Activated T-cell treated with anti-CD3 and anti-CD28 coated beads, Interleukin-2, amount 50 U/mL, for 1 hour (primary cell): ENCODE measurements at places on chromosomes 4 and X.

DNA sequence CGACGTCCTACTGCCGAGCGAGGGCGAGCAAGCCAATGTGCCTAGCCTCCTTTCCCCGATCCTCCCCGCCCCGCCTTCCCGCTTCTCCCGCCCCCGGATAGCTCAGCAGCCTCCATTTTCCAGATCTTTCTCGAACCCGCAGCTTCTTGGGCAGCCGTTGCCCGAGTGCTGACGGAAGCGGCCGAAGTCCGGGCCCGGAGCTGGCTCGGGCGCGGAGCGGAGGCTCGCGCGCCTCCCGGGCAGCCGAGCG lies 172 bp upstream of the HSPA4L start:
- DNase-seq = no peak

GRCh38 chr4:2818351-2818939 lies 25.2 kb upstream of the ADD1 start:
- DNase-seq = no peak

- no peak for DNase-seq
Observed at GRCh38 chr4:75034523-75034922, 101.6 kb downstream of the PARM1 start.

DNA sequence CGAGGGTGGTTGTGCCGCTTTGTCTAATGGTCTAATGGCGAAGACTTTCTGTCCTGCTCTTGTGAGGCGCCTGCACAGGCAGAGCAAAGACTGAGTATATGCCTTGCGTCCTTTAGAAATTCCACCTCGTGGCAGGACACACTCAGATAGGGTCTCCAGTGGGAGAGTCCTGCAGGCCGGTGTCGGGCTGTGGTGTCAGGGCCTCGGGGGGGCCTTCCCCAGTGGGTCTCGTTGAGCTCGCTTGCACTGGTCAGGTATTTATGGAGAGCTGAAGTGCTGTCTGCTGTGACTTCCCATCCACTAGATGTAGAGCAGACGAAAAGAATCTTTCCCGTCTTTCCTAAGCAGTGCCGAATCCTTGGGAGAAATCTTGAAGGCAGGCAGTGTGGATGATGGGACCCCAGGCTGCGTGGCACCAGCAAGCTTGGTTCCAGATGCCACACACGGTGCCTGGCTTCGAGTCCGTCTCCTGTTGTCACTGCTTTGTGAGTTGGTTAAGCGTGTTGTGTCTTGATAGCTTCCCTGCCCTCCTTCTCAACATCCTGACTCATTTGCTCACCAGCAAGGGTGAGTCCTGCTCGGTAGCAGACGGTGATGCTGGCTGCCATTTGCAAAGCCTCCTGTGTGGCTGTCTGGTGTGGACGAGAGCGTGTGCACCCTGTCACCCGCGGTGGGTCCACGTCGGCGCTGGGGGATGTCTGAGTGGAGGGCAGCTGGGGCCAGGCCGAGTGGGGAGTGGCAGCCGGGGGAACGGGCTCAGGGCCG lies 20.5 kb downstream of the MAEA start:
- DNase-seq = no peak

DNA sequence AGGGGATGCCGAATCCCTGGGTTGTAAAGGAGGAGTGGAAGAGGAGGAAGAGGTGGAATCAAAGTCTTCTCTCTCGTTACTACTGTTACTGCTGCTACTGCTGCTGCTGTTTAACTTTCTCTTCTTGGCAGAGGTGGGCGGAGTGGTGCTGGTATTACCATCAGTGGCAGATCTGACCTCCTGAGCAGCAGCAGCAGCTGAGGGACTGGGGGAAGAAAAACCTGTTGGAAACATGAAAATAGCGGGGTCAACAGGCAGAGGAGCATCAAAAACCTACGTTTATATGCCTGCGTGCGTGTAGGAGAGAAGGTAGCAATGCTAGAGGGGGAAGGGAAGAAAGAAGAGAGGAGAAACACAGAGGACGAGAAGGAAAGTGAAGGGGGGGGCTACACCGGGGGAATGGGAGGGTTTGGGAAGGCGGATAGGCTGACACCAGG lies 339 bp downstream of the CUL4B start:
- peak; percentile 45 for DNase-seq

- no peak for DNase-seq
Observed at GRCh38 chr4:141497627-141498026, 138.8 kb upstream of the IL15 start.

DNA sequence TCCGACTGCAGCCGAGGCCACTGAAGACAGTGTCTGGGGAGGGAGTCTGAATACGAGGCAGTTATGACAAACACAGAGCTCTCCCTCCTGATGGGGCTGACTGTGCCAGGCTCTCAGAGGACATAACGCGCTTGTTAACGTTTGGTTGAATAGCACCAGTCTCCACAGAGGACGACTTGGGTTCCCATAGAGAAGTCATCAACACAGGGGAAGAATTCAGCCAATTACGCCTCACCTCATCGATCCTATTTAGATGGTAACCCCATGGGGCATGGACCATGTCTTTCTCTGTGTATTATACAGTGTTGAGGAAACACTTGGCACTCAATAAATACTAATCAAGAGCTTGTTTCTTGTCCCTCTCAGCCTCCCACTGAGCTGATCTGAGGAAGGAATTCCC lies 642.6 kb upstream of the LCORL start:
- DNase-seq = no peak

- DNase-seq = no peak
Observed at GRCh38 chrX:71565474-71566041, 12.7 kb upstream of the GCNA start.

DNA sequence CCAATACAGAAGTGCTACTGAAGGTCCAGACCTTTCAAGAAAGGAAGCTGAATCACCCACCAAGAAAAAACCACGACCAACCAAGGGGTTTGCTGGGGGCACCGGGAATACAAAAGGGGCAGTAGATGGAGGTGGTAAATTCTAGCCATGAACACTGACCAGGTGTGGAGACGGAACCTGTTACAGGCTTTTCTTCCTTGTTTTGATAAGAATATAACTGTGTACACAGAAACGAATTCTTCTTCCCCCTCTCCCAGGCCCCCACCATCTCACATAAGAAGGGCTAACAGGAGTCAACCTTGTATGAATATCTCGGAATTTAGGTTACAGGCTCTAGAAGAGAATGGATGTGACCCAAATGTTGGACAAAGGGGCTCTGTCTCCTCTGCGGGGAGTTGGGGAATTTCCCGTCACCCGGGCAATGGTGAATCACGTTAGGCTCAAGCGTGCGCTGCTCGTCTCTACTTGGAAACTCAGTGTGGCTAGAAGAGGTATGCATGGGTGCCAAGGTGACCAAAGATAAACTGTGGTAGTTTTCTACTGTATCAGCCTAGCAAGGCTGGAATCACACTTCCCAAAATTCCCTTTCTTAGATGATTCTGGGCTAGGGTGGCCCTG lies 87.0 kb downstream of the AFAP1 start:
- no peak for DNase-seq

DNA sequence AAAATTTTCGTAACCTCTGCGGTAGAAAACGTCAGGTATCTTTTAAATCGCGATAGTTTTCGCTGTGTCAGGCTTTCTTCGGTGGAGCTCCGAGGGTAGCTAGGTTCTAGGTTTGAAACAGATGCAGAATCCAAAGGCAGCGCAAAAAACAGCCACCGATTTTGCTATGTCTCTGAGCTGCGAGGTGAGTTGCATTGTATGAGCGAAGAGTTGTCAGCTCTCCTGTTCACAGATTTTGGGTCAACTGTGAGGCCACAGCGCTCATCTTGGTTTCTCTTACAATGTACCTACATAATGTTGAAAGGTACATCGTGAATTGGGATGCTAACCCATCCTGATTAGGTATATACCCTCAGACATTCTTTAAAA lies 486 bp downstream of the CLCN3 start:
- peak; percentile 36 for DNase-seq

GRCh38 chrX:38018766-38019425 lies 12.5 kb downstream of the SYTL5 start:
- DNase-seq = no peak

- DNase-seq = no peak
Observed at GRCh38 chr4:59925290-59925689, 1274.8 kb upstream of the ADGRL3 start.

- DNase-seq = no peak
Observed at GRCh38 chr4:172850838-172851237, 317.8 kb upstream of the GALNT7 start.

DNA sequence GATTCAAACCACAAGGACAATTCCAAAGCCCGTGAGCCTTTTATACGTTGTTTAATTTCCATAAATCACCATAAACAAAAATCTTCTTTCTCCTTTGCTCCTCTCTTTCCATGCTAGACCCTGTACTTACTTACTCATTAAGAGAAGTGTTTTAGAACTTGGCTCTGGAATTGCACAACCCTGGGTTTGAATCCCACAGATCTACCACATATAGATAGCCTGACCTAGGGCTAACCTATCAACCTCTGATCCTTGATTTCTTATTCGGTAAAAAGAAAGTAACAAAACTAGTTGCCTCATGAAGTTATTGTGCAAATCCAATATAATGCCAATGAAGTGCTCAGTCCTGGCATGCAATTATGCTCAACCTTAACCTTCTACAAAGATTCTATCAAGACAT lies 68.8 kb downstream of the ZAR1 start:
- DNase-seq = no peak

DNA sequence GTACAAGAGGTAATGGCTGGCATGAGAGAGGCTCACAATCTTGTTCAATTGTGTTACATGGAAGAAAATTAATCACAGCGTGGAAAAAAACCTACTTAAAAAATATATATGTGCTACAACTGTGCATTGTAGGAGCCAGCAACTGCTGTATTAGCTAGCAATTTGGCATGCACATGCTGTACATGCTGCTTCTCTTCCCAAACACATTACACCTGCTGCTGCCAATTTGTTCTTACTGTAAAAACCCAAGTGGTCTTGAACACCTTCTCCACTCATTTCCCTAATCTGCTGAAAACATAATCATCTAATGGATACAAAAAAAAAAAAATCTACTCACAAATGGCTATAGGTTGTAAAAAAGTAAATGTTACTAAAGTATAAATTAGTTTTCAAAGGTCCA lies 264.2 kb downstream of the INPP4B start:
- DNase-seq = no peak

DNA sequence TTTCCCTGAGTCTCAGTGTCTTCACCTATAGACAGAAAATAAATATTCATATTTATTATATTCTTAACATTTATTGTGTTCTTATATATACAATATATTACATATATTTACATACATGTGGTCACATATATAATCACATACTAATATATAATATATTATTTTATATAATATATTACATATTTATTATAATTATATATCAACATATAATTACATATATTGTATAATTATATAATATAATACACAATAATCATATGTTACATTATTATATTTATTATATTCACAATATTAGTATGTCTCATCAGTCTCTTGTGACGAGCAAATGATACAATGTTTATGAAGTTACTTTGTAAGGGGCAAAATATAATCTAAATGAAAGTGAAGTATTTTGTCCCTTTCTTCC lies 87.7 kb downstream of the KDR start:
- DNase-seq = no peak

DNA sequence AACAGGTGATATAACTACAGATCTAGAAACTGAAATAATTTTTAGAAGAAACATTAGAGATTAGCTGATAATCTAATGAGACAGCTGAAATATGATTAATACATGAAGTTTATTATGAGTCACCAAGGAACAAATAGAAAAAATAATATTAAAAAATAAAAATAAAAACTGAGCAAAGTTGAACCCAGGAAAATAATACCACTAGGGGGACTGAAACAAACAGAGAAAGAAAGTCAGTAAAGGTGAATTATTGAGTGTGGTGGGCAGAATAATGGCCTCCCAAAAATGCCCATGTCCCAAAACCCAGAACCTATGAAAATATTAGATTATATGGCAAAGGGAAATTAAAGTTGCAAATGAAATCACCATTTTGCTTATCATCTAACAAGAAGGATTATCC lies 820.7 kb upstream of the INTU start:
- no peak for DNase-seq

- no peak for DNase-seq
Observed at GRCh38 chr4:41396869-41397268, 140.1 kb downstream of the UCHL1 start.

GRCh38 chr4:115234405-115235093 lies 121.1 kb upstream of the NDST4 start:
- DNase-seq = no peak

GRCh38 chr4:179447308-179447707 lies 2005.1 kb upstream of the AGA start:
- no peak for DNase-seq

- DNase-seq = no peak
Observed at GRCh38 chr4:10677796-10678497, 6.6 kb downstream of the CLNK start.

DNA sequence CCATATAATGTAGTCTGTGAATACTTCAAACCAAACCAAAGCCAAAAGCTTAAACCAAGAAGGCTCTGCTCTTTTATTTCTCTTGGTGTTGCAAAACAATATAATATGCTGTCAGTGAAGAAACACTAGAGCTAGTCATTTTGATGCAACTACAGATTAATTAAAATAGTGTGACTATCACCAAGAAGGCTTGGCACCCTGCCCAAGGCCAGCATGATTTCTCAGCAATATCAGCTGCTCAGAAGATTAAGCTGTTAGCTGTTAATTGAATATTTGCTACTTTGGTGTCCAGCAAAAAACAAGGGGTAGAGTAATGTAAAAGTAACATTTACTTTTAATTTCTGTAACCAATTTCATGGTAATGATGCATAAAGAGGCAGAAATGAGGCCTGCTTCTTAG lies 104.9 kb upstream of the PRPS2 start:
- DNase-seq = no peak

- no peak for DNase-seq
Observed at GRCh38 chr4:114085611-114086345, 106.3 kb upstream of the ARSJ start.

DNA sequence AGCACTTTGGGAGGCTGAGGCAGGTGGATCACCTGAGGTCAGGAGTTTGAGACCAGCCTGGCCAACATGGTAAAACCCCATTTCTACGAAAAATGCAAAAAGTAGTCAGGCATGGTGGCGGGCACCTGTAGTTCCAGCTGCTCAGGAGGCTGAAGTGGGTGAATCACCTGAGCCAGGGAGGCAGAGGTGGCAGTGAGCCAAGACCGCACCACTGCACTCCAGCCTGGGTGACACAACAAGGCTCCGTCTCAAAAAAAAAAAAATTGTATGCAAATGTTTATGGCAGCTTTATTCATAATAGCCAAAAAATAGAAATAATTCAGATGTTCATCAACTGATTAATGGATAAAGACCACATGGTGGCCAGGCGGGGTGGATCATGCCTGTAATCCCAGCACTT lies 9.8 kb upstream of the NOCT start:
- DNase-seq = no peak

GRCh38 chr4:61202638-61203435 lies 2.7 kb downstream of the ADGRL3 start:
- no peak for DNase-seq

DNA sequence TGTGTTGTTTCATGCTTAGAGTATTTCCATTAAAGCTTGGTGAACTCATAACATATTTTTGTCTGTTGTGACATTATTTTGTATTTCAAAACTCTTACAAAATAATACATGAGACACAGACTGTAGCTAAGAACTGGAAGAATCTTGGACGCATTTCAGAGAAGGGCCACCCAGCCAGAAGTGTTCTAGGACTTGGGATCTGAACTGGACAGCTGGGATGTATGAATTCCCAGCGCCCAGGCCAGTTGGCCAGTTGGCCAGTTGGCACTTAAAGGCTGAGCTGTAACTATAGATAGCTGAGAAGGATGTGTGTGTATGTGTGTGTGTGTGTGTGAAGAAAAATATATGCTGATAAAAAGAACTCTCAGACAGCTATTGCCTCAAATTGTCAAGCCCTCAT lies 193.4 kb upstream of the GPR101 start:
- no peak for DNase-seq
